NCI-H2081 (cell line): ENCODE measurements at places on chromosomes 12 and 14.

GRCh38 chr12:79058342-79058741 is 193.8 kb downstream of the SYT1 start:
- no peak for DNase-seq

DNA sequence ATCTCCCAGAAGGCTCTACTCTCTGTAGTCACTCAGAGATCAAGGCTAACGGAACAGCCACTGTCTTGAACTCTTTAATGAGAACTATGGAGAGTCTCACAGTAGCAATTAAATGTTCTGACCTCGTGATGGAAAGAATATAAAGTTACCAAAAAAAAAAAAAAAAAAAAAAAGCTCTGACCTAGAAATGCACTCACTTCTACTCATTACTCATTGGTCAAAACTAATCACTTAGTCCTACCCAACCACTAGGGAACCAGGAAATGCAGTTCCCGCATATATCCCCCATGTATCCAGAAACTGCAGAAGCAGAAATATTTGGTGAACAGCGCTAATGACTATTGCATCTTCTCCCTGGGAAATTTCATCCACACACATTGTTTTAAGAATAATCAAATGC is 29.5 kb upstream of the C12orf76 start:
- no peak for DNase-seq

- DNase-seq, result no peak
Observed at GRCh38 chr14:43745746-43746145, 761.3 kb downstream of the FSCB start.

- DNase-seq, result no peak
Observed at GRCh38 chr14:104425171-104425681, 154.3 kb upstream of the C14orf180 start.

GRCh38 chr12:105590571-105590970 is 260.1 kb downstream of the C12orf75 start:
- DNase-seq, result no peak

DNA sequence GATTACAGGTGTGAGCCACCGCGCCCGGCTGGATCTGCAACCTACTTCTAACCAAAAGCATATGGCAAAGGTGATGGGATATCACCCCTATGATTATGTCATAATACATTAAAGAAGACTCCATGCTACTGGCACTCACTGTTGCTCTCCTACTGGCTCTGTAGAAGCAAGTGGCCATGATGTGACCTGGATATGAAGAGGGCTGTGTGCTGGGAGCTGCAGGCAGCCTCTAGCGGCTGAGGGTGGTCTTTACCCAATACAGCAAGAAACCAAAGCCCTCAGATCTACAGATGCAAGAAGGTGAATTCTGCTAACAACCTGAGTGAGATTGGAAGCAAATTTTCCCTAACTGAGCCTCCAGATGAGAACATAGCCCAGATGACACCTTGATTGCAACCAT is 34.2 kb upstream of the TRIM9 start:
- DNase-seq, result no peak

DNA sequence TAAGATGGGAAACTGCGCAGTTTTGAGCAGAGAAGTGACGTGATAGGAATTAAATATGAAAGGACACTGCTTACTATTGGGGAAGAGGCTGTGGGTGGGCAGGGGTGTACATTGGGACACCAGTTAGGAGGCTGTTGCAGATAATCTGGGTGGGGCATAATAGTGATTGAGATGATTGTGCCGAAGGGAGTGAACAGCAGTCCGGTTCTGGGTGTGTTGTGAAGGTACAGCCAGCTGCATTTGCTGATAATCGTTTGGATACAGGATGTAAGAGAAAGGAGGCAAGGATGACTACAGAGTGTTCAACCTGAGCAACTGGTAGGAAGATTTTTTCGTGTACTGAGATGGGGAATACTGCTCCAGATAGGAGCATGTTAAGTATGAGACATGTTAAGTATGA is 205.2 kb upstream of the NEDD1 start:
- no peak for DNase-seq

DNA sequence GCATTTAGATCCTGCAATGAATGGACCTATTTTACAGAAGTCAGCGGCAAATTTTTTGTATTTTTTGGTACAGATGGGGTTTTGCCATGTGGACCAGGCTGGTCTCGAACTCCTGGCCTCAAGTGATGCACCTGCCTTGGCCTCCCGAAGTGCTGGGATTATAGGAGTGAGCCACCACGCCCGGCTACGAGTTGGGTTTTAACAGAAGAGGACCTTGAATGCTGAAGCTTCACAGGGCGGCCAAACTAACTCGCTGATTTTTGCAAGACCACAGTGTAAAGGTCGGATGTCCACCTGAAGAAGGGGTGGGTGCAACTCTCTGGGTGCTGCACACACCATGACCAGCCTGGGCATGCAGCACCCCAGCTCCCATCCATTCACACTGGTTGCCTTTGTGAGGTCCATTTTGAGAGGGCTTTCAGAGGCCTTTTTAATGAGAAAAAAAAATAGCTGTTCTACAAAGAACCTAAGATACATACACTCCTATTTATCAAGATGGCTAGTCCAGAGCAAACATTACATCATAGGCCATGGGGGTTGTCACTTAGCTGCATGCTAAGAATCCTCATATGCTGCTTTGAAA is 21.6 kb upstream of the CDK2AP1 start:
- DNase-seq, result no peak

DNA sequence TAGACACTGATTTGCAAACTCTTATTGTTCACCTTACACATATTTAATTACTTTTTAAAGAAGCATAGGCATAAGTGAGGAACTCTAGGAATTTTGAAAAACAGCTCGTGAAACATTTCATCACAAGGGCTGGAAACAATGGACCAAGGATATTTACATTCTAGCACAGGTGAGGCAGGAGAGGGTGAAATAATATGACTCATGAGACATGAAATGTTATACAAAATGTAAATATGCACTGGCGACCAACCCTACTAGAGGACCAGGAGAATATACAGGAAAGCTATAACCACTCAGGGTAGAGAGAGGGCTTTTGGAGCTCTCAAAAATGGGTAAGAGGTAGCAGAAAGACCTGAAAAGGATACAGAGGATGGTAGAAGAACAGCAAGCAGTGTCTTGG is 115.3 kb downstream of the PTGER2 start:
- DNase-seq, result no peak

DNA sequence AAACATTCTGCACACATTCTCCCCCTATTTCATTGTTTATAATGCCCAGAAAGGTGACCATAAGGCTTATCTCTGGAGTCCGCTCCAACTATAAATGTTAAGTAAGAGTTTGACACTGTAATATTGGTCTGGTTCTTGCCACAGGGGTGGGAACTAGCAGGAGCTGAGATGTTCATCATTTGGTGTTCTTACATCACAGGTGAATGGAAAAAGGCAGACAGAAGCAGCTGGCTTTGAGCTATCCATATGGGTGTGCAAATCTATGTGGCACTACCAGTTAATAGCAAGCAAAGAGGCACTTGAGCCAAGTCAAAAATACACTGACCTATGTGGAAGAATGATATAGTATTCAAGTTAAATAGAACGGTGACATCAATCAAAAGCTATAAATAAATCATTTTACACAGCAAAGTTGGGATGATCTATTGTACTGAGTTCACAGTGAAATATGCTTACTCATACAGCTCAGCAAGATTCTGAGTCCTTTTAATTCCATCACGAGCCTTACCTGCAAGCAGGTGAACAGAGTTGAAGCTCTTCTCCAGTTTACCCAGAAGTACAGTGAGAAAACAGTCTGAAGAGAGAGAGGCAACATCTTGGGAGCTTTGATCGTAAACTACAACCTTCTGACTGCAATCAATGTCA is 43.2 kb downstream of the DUSP16 start:
- DNase-seq, result no peak

- no peak for DNase-seq
Observed at GRCh38 chr14:64806202-64806861, 73.4 kb downstream of the SPTB start.

DNA sequence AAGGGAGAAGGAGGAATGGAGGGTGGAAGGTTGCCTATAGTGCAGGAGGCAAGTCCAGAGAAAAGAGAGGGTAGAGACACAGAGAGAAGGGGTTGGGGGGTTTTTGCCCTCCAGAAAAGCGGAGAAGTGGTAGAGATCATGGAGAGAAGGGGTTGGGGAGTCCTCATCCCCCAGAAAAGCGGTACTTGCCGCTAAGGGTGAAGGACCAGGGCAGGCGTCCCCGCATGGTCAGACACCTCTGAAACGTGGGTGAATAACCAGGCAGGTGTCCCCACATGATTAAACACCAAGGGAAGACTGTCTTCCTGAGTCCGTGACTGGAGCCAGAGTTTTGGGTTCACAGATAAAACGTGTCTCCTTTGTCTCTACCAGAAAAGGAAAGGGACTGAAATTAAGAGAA is 439.0 kb downstream of the SOX5 start:
- DNase-seq, result no peak

- no peak for DNase-seq
Observed at GRCh38 chr12:58761308-58761707, 159.0 kb downstream of the LRIG3 start.
